ENCODE measurements at places on chromosomes 5 and 9.
A peak's percentile ranks its signal among the peaks of the same experiment; 100 is the strongest.

DNA sequence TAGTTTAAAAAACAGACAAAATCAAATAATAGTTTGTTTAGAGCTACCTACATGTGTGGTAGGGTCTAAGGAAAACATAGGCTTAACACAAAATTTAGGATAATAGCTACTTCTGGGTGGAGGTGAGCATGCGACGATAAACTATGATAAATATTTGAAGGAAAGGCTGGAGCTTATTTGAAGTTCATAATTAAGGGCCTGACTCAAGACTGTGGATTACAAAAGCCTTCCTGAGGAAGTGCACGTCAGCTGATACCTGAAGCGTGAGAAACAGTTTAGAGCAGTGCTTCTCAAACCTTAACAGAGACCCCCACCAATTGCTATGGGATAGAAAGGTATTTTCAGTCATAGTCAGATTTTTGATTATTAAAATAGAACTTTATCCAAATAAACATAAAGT is 20.4 kb upstream of the UBLCP1 start:
- no peak for DNase-seq

DNA sequence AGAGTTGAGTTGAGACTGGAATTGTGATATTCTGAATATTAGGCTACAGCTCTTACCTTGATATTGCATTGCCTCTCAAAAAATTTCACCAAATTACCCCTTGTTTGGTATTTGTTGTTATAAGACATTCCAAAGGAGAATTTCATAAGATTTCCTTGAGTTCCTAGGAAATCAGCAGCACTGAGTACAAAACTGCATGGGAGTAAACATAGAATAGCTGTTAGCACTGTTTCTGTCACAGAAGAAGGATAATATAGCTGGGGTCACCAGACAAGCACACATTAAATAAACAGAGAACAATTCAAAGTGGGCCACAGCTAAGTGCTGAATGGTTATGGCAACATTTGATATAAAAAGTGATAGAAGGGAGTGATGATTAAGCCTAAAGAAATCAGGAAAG is 724.3 kb downstream of the PRELID2 start:
- no peak for DNase-seq

DNA sequence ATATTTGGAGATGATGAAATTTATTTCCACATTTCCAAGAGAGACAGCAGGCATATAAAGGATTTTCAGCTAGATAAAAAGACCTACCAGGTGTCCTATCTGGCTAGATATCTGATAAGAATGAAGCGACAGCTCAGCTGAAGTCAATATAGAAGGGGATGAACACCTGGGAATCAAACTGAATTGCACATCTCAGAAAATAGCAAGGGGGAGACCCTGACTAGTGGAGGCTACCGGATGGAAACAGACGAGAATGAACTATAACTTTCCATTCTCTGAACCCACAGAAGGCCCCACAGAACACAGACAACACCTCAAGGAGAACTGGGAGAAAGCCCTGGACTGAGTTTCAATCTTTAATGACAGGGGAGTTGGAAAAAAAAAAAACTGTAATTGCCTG is 51.1 kb downstream of the CPLANE1 start:
- no peak for DNase-seq

DNA sequence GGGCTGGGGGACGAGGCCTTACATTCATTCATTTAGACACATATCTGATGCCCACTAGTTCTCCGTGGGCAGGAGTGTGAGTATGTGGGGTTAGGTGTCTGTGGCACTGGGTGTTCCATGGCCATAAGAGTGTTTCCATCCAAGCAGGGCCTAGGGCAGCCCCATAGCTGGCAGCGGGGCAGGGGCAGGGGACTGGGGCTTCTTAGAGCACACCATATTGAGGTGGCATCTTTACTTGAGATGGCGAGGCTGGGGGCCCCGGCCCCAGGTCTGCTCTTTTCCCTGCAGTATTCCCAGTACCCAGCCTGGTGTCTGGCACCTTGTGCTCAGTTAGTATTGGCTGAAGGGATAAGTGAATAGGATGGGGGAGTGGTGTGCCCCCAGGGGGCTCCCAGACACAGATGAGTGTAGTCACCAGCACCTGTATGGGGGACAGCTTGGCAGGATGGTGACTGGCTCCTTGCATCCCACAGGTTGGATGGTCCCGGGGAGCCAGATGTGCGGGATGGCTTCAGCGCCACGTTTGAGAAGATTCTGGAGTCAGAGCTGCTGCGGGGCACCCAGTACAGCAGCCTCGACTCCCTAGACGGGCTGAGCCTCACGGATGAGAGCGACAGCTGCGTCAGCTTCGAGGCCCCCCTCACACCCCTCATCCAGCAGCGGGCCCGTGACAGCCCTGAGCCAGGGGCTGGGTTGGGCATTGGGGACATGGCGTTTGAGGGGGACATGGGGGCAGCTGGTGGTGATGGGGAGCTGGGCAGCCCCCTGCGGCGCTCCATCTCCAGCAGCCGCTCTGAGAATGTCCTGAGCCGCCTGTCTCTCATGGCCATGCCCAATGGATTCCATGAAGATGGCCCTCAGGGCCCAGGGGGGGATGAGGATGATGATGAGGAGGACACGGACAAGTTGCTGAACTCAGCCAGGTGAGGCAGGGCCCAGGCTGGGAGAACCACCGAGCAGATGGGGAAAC is 17.5 kb downstream of the PSD2 start:
- no peak for DNase-seq

GRCh38 chr5:56951126-56951945 is 587 bp downstream of the MIER3 start:
- DNase-seq, result no peak

DNA sequence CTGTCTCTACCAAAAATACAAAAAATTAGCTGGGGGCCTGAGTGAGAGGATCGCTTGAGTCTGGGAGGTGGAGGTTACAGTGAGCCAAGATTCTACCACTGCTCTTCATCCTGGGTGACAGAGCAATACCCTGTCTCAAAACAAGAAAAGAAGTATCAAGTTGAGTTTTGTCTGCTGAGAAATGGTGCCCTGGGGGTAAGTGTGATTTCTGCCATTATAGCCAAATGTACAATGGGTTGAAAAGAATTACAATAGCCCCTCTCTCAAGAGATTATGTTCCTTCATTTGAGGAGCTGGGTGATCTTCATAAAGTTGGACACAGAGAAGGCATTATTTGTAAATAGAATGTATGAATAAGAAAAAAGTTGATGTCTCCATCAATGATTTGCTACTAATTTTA is 189.4 kb downstream of the GOLPH3 start:
- DNase-seq, result no peak

GRCh38 chr5:143019614-143020515 is 249.7 kb downstream of the ARHGAP26 start:
- DNase-seq, result no peak

DNA sequence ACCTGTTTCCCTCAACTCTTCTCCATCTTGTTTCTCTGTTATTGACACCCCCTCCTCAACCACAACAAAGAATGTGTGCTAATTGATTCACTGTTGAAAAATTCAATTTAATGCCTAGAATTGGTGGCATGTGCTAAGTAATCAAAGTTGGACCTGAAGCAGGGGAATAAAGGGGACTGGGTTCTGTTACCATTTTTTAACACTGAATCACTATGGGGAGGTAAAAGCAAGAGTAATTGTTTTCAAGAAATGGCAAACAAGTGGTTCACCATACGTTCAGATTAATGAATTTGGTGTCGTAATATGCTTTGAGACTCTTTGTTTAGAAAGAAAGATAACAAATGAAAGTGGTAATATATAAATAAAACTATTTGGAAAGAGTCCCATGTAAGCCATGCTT is 17.0 kb upstream of the SSBP2 start:
- no peak for DNase-seq

DNA sequence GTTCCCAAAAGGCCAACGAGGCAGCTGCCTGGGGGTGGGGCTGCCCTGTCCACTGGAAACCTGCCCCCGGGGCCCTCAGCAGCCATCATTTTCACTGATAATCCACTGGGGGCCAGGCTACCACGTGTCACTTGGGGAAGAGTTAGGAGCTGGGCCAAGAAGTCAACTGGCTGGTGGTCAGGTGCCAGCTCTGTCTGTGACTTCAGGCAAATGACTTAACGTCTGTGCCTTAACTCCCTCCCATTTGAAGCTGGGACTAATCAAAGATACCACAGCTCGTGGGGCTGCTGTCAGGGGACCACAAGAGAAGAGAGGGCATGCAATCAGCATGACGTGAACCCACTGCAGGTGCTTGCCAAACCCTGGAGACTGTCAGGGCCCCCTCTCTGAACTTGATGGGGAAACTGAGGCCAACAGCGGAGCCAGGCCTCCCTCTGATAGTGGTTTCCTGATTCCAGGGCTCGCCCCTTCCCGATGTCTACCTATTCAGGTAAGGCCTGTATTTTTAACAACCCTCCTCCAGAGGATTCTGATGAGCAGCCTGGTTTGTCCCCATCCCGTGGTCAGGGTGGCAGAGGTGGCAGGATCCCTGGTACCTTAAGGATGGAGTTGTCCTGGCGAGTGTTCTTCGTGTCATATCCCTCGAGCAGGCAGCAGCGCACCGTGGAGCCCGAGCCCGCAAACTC is 12.3 kb upstream of the DPM2 start:
- DNase-seq, result no peak

DNA sequence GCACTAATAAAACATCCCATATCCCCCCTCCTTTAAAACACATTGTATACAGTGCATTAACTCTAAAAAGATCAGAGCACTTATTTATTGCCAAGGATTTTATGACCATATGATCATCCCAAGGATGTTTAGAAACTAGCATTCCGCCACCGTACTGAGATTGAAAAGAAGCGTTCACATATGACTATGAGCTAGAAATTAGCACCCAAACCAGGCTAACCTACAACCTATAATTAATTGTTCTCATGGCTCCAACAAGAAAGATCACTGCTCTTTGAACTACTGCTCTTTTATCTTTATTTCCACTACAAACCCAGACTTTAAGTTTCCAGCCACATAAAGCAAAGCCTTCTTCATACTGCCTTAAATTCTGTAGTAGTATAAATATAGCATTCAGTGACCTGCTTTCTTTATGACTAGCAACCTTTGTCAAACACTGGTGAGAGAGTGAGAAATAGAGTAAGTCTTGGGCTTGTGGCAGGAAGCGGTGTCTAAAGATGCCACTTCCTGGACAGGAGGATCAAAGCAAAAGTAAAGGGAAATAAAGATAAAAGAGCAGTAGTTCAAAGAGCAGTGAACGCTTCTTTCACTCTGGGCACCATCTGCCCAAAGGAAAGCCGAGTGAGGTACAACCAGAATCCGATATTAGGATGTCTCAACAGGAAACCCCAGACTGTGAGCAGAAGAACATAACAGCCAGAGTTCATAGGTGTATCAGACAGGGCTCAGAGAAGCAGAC is 151.1 kb upstream of the ERCC6L2 start:
- no peak for DNase-seq

DNA sequence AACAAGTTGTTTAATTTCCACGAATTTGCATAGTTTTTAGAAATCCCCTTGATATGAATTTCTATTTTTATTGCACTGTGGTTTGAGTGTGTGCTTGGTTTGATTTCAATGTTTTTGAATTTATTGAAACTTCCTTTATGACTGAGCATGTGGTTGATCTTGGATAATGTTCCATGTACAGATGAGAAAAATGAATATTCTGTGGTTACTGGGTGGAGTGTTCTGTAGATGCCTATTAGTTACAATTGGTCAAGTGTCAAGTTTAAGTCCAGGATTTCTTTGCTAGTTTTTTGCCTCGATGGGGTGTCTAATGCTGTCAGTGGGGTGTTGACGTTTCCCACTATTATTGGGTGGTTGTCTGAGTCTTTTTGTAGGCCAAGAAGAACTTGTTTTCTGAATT is 319.5 kb upstream of the ACTBL2 start:
- DNase-seq, result no peak

GRCh38 chr5:67209141-67209771 is 12.7 kb upstream of the CD180 start:
- peak; percentile 79 for DNase-seq

GRCh38 chr5:83050723-83051340 is 26.4 kb downstream of the TMEM167A start:
- no peak for DNase-seq

- no peak for DNase-seq
These were observed 215.7 kb downstream of the GAS1 start for GRCh38 chr9:86731511-86732063.

GRCh38 chr9:26750162-26750561 is 142.4 kb downstream of the CAAP1 start:
- DNase-seq, result no peak

DNA sequence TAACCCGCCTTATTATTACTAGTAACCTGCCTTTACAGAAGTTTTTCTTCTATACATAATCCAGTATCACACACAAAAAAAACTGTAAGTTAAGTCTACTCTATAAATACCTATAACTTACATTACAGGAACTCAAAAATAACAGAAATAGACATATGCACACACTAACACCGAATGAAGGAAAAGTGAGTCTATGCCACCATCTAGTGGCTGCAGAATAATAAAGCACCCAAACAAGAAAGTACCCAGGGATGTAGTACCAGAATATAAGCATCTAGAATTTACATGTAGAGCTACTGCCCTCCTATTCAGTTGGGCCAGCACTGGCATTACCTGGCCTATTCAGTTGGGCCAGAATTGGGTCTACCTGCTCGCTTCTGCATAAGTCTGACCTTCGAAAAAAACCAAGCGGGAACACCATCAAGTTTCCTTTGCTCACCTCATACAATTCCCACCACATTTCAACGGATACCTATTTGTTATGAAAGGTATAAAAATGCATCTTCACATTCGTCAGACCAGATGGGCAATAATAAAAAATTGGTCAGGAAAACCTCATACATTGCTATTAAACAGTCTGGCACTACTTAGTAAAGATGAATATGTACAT is 4.0 kb upstream of the NIPSNAP3A start:
- DNase-seq, result peak; percentile 83

GRCh38 chr5:27516437-27516836 is 478.1 kb upstream of the CDH9 start:
- DNase-seq, result no peak

- peak; percentile 35 for DNase-seq
These were observed 956 bp downstream of the MBLAC2 start for GRCh38 chr5:90473396-90474234.

- DNase-seq, result no peak
These were observed 40.1 kb downstream of the ALG2 start for GRCh38 chr9:99181621-99182020.

DNA sequence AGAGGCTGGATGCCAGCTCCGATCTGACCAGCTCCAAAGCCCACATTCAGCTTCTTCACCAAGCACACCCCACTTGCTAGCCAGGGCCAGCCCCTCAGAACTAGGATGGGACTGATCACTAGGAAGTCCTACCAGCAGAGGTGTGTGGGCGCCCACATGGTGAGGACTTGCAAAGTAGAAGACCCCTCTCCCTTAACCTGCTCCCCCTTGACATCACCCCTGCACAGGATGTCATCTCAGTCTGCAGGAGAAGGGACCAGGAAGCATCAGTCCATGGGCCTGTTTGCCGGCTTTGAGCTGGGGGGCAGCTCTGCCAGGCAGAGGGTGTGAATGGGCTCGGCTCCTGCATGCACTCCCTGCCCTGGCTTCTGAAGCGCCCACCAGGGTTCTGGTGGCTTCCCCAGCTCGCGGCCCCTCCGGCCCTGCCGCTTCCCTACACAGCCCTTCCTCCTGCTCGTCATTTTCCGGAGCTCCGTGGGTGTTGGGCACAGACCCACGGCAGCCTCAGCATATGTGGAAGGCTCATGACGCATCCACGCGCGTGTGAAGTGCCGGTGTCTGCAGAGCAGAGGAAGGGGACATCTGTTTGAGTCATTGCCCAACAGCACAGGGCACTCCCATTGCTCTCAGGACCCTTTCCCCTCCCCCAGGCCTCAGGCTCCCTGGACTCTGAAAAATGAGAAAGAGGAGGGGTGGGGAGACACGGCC is 3.7 kb upstream of the FAM78A start:
- DNase-seq, result no peak
